NCI-H2227 treated with DMSO at 0.1 percent for 48 hours (cell line): ENCODE measurements at places on chromosomes 11 and 22.
A peak's percentile ranks its signal among the peaks of the same experiment; 100 is the strongest.

GRCh38 chr11:116525961-116526495 lies 246.8 kb downstream of the BUD13 start:
- no peak for DNase-seq

DNA sequence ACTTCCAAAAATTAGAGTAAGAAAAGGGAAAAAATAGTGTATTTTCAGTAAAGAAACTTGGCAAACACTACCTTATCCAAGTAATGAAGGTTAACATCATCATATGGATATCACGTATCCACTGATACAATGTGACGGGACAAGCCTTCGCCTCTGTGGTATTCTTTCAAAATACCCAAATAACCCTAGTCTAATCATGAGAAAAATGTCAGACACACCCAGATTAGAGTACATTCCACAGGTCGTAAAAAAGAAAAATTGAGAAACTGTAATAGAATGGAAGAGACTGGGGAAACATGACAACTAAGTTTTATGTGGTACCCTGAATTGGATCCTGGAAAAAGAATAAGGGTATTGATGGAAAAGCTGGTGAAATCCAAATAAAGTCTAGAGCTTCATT lies 48.9 kb downstream of the NARS2 start:
- no peak for DNase-seq

- DNase-seq: no peak
These were observed 395.1 kb downstream of the MN1 start for GRCh38 chr22:27406389-27406861.

- no peak for DNase-seq
These were observed 31.4 kb downstream of the GLB1L2 start for GRCh38 chr11:134363161-134363560.

GRCh38 chr11:74001822-74002286 lies 7.0 kb downstream of the UCP3 start:
- no peak for DNase-seq

DNA sequence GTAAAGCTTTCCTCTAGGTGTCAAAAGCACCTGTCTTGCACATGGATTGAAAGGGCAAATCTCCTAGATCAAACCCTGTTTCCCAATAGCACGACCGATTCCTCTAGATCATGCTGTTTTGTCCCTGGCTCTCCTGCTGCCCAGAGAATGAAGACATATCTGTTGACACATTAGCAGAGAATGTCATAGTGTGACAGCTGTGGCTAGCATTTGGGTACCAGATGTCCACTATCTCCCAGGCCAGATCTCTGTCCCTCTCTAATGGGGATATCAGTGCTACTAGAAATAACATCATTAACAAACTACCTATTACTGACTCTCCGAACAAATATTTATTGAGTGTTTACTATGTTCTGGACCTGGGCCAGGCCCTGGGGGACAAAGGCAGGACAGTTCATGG lies 72.4 kb upstream of the ISX start:
- DNase-seq: no peak

- no peak for DNase-seq
These were observed 367.6 kb downstream of the TBC1D22A start for GRCh38 chr22:47129902-47130635.

DNA sequence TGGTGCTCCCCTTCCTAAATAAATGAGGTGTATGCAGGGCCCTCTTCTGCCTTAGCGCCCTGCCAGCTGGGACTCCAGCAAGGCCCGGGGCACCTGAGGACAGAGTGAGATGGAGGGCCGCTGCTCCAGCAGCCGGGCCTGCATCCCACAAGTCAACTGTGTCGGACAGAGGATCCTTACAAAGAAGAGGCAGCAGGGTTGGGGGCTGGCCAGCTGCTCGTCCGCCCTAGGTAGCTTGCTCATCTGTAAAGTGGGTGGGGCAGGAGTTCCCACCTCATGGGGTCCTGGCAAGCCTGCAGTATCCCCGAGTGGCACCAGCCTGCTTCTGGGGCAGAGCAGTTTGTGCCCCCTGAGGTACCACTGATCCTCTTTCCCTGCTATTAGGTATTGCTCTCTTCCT lies 7.6 kb downstream of the TMEM121B start:
- no peak for DNase-seq

GRCh38 chr22:26751217-26751616 lies 93.8 kb downstream of the MIAT start:
- DNase-seq: peak; percentile 49
